ENCODE measurements at places on chromosomes 1 and 21.
A peak's percentile ranks its signal among the peaks of the same experiment; 100 is the strongest.

DNA sequence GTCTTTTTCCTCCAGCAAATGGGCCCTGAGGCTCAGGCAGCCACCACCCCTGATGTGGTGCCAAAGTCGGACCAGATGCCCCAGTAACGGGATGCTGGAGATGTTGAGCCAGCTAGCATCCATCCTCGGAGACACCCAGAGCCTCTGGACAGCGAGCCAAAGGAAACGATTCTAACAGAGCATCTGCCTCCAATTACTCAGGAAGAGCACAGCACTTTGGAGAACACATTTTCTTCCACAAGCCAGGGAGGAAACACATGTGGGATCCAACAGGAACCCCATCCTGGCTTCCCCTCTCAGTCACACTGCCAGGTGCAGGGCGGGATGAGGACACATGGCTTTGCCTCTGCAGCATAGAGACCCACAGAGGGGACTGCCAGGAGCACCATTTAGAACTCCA is 44.9 kb downstream of the C1orf198 start:
- DNase-seq: peak; percentile 51

DNA sequence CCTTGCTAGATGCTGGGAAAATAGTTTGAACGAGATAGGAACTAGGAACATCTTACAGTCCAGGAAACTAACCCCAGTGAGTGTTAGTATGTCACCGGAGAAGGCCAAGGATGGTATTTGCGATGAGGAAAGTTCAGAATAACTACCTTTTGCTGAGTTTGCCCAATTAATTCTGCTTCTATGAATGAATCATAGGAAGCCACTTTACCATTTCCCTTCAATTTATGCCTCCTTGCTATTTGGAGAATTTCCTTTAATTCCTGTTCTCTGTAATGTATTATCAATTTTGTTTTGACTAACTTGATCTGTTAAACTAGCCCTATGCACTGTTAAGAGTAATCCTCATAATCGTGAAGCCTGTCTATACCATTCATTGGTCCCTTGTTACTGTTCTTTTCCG is 40.7 kb upstream of the HLX start:
- no peak for DNase-seq

DNA sequence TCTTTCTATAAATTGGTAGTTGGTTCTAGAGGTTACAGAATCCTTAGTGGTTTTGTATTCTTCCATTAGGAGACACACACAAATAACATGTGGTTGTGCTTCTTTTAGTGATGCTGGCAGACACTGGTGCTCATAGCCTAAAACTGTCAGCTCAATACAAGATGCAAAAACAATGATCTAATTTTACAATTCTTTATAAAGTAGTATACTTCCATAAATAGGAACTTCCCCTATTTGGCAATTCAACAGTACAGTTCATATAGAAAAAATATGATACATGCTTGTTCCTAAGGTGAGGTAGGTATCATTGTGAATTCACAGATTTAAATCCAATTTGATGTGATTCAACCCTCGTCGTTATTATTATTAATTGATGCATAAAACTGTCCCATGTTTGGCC is 20.8 kb upstream of the CCDC17 start:
- DNase-seq: no peak

GRCh38 chr21:45747802-45748445 is 104.4 kb downstream of the PCBP3 start:
- peak; percentile 64 for DNase-seq

- peak; percentile 79 for DNase-seq
Observed at GRCh38 chr1:42936309-42937078, 22.2 kb downstream of the SLC2A1 start.

GRCh38 chr1:61081686-61082310 is 563 bp upstream of the NFIA start:
- DNase-seq: peak; percentile 59

DNA sequence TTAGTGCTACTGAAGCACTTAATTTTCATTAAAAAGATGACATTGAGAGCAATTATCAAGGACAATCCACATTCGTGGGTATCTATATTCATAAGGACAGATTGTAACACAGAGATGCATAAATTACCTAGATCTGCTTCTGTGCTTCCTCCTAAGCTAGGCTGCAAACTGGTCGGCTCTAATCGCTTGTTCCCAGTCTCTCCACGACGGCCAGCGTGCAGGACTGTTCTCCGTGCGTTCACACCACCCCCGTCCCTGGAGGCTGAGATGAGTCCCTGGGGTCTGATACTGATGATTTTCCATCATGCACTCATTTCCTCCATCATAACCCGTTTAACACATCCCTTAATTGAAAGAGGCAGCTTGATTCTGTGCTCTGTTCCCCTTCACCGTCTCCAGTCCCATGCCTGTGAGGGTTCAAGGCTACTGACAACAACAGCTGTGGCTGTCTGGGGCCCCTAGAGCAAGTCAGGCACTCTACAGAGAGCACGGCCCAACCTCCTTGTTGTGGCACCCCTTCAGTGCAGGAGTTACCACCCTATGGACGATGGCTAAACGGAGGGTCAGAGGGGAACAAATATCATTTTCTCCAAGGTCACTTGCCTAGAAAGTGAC is 469.6 kb downstream of the NPHP4 start:
- no peak for DNase-seq

DNA sequence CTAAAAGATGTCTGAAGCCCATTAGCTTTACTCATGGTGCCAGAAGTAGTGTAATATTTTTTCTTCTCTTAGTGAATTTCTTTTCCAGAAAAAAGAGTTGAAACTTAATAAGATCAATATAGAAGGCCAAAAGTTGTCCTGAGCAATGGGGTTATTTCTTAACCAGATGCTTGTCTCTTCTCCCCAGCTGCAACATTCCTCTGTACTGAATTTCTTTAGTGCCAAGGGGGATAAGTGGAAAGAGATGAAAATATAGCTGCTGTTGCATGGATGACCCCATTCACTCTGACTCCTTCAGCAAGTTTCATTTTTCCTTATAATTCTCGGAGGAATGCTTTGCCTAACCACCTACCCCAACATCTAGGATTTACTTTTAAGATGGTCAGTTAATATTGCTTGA is 675.0 kb downstream of the USP25 start:
- DNase-seq: no peak

GRCh38 chr1:153509729-153510354 is 25.9 kb downstream of the S100A6 start:
- DNase-seq: peak; percentile 64

DNA sequence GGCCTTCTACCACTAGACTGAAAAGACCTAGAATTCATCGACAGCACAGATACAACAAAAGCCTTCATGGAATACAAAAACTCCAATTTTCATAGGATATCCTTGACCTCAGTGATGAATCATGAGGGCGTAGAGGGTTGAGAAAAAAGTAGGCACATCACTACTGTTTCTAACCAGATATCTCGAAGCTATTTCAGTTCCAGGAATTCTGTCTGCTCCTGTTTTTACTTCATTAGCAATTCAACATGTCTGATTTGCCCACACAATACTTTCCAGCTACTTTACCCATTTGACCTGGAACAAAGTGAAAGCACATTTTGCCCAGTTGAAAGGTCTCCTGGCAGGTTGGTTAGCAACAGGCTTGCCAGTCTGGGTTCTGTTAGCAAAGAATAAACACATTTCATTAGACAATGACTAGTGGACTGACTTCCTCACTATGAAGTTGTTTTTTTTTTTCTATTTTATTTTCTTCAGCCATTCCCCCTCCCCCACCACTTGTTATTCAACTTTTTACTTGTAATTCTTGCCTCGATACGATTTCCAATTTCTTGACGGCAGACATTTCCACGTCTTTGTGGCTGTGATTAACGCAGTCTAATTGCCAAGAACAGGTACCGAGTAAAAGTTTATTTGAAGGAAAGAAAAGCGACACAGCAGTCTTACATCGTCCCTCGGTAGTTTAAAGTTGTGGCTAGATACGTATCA is 4.0 kb upstream of the ZBTB18 start:
- DNase-seq: peak; percentile 49

DNA sequence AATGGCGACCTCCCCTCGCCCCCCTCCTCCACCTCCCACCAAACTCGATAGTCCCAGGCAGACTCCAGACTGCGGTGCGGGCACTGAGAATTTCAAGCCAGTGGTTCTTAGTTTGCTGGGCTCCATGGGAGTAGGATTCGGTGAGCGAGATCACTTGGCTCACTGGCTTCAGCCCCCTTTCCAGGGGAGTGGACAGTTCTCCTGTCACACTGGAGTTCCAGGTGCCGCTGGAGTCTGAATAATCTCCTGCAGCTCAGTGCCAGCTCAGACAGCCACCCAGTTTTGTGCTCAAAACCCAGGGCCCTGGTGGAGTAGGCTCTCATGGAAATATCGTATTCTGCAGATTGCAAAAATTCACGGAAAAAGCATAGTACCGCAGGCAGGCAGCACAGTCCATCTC is 7.6 kb downstream of the OR2M7 start:
- DNase-seq: no peak

- DNase-seq: no peak
Observed at GRCh38 chr1:67646145-67647035, 38.6 kb upstream of the GADD45A start.

- DNase-seq: no peak
Observed at GRCh38 chr1:156149374-156150332, 3.7 kb upstream of the SEMA4A start.

GRCh38 chr21:26079366-26079765 is 91.2 kb downstream of the APP start:
- DNase-seq: peak; percentile 9

GRCh38 chr21:33293811-33294216 is 27.6 kb downstream of the IL10RB start:
- DNase-seq: no peak

DNA sequence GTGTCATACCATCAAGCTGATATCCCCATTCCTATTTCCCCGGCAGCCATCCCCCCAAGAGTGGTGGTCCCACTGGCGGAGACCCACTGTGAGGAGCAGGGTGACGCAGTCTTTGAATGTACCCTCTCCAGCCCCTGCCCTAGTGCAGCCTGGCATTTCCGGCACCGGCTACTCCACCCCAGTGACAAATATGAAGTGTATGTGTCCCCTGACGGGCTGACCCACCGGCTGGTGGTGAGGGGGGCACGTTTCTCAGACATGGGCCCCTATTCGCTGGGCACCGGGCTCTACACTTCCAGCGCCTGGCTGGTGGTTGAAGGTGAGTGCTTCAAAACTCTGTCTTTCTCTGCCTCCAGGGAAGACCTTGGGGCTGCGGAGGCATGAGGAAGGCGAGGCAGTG is 14.4 kb downstream of the IGFN1 start:
- DNase-seq: no peak

DNA sequence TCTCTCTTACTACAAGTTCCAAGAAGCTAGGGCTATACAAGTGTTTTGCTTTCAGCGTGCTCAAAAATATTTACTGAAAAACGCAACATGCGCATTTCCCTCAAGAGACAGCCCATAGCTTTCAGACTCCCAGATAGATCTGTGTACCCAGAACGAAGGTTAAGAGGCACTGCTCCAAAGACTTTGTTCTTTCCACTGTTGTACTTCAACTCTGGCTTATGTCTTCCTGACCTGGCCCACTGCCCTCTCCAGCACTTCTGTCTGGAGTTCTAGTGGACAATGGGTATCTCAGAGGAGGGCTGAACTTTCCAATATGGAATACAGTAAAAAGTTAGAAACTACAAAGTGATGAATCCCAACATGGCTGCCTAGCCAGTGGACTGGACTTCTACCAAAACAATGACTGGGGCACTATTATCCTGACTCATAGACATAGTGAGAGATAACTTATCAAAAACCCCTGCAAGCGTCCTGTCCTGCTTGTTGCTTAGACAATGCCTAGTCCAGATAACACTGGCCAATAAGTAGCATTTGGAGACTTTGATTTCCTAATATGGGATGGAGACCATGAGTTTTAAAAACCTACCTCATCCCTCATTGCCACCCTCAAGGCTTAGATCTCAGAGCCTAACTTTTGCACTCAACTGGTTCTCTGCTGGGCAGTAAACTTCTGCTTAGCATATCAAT is 8.8 kb upstream of the ADAR start:
- no peak for DNase-seq

DNA sequence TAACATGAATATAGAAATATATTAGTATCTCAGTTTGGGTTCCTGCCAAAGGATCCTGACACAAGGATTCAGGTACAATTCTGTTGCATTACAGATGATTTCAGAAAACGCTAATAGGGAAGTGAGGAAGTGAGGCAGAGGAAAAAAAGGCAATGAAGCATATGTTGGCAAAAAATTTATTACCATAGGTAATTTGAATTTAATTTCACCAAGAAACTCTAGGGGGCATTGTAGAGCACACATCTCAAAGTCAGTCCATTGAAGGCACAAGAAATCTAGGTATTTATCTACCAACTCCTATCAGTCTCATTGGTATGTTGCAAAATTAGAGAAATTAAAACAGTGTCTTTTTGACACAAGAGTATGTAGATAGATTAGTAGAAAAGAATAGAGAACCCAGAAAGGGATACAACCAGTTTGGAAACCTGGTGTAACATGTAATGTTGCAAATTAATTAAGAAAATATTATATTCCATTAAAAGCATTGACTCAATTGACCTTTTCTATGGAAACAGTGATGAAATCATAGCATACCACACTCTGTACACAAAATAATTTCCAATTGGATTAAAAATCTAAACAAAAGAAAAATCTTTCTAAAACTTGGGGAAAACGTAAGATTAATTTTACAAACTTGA is 104.9 kb upstream of the SNX7 start:
- DNase-seq: peak; percentile 23

GRCh38 chr1:111565079-111565478 is 54.5 kb upstream of the RAP1A start:
- DNase-seq: peak; percentile 96

DNA sequence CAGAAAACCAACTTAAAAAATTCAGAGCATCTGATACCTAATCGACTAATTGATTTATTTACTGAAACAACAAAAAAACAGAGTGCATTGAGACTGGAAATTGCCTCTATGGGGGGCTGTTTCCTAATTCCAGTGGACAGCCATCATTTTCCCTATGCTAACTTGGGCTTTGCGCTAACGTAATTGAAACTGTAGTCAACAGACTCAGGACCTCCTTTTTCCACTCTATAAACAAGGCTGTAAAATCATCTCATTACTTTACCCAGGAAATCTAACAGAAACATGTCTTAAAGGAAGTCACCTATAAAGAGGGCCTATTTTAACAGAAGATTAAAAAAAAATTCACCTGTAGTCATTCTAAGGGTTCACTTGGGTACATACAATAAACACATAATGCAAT is 2.1 kb downstream of the ERG start:
- DNase-seq: no peak

- peak; percentile 82 for DNase-seq
Observed at GRCh38 chr21:35850029-35850428, 210.3 kb downstream of the SETD4 start.

GRCh38 chr1:175830500-175830899 is 87.1 kb upstream of the TNR start:
- DNase-seq: no peak

- no peak for DNase-seq
Observed at GRCh38 chr1:221992427-221992826, 250.5 kb upstream of the DUSP10 start.
